ENCODE measurements at places on chromosomes 5 and 9.

GRCh38 chr5:139705655-139706587 lies 57.8 kb downstream of the CXXC5 start:
- no peak for DNase-seq

DNA sequence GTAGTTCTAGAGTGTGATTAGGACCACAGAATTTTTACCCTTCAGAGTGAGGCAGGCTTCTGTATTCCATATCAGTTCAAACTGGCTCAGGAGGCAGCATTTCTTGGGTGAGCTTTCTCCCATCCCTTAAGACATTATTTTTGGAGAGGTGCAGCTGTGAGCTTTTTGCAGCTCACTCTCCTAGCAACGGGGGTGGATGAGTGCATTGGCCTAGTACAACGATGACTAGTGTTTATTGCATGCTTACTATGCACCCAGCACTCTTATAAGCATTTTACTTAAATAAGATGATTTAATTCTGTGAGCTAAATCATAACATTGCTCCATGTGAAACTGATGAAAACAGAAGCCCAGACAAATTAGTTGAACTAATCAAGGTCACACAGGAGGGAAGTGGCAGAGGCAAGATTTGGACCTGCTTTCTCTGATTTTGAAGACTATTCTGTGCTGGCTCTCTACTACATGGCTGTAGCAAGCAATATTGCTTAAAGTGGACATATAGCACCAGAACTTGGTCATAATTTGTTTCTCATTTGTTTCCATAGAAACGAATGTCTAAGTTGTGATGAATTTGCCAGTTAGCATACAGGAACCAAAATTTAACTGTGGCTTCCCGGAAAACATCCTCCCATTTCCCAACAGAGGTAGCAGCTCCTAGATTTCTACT lies 372.1 kb upstream of the RIOK2 start:
- DNase-seq, result no peak

DNA sequence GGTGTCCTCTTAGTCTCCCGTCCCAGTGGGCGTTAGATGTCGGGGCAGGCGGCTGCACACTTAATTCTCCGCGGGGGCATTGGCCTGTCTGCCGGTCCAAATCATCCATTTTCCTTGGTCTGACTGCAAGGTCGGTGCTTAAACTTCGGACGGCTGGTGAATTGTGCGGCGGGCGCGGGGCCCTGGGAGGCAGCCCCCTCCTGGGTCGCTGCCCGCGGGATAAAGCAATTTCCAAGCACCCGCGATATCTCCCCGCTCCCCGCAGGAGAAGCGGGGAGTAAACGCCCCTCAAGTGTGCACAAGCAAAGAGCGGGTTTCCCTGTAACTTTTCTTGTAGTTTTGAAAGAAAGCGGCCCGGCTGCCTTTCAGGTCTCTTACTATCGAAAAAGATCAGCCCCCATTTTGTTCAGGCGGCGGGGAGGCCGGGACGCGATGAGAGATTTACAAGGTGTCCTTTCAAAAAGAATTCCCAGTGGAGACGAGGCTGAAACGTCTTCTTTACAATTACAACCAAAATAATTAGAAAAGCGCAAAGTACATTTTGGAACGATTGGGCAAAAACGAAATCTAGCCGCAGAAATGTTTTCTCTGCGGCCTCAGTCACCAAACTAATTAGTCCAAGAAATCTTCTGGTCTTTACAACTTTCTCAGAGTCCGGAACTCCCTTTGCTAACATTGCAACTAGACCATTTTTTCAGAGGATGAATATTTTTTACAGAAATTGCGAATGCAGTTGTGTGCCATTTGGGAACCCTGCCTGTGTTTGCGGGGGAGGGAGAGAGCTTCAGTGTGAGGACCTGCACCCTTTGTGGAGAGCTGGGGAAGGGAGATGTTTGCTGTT lies 1.8 kb downstream of the IRX1 start:
- no peak for DNase-seq

DNA sequence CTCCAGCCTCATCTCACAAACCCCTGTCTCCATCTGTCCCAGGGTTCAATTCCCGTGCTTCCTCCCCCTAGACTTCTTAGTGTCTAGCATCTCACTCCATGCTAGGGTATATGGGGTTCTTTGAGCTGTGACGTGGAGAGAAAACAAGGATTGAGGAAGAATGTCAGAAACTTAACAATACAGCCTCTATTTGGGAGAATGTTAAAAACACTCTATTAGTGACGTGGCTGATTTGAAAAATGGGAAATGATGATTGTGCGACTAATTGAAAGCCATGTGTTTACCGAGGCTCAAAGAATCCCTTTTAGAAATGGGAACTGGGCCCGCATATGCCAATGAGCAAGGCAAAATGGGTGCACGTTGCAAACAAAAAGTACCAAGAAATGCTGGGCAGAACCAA lies 72.7 kb upstream of the TBC1D2 start:
- no peak for DNase-seq

DNA sequence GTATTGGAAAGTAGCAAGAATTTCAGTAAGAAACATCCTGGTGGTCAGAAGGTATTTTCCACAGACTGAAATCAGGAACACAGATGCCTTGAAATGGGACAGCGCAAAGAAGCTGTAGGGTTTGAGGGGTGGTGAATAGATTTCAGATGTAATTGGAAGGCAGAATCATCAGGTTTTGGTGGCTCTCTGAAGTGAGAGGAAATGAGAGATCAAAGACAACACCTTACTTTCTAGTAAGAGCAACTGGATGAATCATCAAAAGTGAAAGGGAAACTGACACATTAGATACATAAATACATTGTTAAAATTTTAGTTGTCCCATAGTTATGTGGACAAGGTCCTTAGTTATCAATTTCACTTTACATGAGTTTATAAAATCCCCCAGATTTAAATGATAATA lies 188.2 kb upstream of the SLC27A6 start:
- DNase-seq, result no peak

GRCh38 chr5:158573829-158574228 lies 525.9 kb downstream of the EBF1 start:
- DNase-seq, result no peak

DNA sequence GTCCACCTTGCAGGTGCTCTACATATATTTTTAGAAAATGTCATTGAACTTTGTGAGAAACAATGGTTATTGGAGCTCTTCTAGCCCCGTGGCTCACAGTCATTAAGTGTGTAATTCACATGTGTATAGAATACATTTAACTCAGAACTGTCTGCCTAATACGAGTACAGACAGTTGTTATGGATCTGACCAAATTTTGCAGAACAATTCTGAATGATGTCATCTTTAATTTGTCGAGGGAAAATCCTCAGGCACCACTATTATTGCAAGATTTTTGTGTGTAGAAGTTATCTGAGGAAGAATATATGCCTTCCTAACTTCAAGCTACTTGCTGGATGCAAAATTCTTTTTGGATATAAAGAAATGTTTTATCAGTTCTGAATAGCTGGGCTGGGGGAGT lies 216.9 kb downstream of the CD180 start:
- DNase-seq, result no peak

DNA sequence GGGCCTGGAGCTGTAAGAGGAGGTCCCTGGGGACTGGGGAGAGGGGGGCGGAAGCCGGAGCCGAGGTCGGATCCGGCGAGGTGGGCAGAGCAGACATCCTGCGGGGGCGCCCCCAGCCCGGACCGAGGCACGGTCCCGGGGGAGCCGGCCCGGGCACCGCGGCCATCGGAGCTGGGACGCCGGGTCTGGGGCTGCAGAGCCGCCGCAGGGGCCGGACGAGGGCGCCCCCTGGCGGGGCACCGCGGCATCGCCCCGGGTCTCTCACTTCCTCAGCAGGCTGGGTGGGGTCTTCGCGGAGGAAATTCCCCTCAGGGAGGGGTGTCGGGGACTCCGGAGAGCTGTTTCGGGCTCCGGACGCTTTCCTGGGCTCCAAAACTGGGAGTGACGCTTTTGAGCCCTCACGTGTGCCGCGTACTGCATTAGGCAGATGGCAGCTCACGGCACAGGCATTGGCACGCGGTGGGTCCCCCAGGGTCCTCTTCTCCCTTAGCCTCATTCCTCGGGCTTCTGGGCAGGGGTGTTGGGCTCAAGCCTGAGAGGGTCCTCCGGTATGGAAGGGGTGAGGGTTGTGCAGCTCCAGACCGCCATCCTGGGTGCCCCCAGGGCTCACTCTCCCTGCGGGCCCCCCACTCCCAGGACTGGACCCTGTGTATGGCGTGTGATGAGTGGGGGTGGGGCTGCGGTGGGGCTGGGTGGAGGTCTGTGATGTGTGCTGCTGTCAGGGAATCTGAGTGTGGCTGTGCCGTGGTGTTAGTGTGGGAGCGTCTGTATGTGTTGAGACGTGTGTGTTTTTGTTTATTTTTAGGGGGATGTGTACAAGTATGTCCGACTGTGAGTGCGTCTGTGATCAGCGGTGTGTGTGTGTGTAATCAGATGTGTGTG lies 29.6 kb downstream of the LHX2 start:
- DNase-seq, result peak; percentile 59
